Caudate nucleus (tissue), 63 donors: ENCODE measurements at places on chromosomes 7 and 10.

DNA sequence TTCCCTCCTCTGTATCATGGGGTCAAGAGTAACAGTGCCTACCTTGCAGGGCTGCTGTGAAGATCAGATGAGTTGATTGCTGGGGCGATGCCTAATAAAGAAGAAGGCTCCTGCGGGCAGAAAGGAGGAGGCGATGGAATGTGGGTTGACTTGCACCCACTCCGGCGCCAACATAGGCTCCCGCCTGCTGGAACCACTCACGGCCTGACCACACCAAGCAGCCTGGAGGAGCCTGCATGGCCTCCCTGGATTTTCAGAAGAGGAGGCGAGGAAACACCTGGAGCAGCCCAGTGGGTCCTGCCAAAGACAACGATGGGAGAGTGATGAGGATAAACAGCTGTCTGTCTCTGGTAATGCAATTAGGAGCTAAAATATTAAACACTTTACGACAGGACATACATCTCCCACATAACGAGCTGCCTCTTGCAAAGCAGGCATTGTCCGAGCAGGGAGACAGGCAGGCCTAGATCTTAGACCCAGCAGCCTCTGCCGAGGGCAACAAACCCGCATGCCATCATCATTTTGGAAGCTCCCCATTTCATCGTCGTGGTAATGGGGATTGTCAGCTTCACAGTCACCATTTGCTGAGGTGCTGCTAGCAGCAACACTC is 302.9 kb upstream of the ZMIZ1 start:
- DNase-seq = no peak

DNA sequence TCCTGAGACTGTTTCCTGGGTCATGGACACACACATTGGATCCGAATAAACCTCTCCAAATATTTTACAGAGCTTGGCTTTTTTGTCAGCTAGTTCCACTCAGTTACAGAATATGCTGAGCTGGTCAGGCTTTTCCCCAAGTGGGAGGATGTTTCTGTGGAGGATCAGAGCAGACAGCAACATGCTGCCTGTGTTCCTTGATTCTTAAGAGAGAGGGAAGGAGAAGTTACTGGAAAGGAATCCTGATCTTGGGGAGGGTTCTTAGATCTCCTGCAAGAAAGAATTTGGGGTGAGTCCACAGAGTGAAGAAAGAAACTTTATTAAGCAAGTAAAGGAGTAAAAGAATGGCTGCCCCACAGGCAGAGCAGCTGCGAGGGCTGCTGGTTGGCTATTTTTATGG is 76.8 kb upstream of the RPA3 start:
- no peak for DNase-seq

DNA sequence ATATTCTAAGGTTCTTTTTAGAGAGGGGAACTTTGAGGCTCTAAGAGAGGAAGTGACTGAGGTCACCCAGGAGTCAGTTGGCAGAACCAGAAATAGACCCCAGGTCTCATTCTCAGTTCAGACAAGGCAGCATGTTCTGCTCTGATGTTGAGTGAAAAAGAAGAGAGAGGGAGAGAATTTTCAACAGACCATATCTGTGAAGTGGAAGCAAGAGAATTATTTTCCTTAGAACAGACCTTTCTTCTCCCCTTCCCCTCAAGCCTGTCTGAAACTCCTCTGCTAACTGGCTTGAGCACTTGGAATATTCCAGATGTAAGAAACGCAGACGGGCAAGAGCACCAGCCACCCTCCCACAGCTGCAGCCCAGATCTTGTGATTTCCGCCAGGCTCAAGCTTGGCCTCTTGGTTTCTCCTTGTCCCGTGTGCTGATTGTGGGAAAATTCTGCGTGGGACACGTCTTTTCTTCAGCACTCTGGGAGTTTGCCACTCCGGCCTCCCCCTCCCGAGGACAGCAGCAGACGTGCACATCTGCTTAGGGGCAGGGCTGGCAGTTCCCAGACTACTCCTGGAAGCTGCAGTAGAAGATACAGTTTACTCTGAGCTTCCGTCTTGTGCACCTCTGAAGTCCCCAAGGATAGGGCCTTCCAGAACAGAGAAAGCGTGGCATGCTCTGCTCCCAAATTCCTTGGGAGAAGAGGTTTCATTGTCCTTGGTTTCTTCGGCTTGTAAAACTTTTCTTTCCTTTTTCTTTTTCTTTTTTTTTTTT is 22.7 kb upstream of the IKZF1 start:
- no peak for DNase-seq

GRCh38 chr10:17316488-17317170 is 88.6 kb downstream of the VIM start:
- no peak for DNase-seq

DNA sequence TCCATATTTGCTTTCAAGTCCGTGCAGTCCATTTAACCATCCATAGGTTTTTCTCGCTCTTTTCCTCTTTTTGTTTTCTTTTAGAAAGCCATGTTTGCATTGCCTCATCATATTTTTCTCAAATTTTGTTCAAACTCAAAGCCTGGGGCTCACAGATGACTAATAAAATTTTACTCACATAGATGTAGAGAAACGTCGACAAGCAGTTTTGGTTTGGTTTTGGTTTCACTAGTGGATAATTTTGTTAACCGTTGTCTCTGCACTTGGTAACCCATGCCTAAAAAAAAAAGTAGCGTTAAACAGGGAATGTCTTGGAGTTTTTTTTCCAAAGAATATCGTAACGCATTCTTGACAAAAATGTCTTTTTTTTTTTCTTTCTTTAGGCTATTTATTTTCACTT is 344.2 kb upstream of the GALNT17 start:
- DNase-seq = no peak

DNA sequence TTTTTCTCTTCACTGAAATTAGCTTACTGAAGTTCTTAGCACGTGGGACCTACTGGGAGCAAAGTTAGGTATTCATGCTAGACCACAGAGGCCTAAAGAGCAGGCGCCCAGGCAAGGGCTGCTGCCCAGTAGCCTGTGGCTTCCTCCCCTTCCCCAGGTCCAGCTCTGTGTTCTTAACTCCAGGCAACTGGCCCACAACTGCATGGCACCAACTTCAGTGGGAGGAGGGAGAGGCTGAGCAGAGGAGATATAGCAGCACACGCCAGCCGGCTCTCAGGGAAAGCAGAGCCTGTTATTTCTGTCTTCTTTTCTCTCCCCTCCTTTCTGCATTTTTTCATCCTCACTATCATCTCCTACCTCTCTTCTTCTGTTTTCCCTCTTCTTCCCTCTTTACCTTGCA is 67.4 kb downstream of the PCGF5 start:
- DNase-seq = no peak

DNA sequence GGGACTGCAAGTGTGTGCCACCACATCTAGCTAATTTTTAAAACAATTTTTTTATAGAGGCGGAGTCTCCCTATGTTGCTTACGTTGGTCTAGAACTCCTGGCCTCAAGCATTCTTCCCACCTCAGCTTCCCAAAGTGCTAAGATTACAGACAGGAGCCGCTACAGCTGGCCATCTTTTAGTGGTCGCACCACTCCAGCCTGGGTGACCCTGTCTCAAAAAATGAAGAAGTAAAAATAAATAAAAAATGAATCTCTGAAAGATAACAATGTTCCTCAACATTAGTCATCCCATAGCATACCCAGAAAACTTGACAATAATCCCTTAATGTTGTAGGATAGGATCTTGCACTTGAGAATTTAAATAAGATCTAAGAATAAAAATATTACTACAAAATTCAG is 18.2 kb downstream of the WBP1L start:
- DNase-seq = no peak

DNA sequence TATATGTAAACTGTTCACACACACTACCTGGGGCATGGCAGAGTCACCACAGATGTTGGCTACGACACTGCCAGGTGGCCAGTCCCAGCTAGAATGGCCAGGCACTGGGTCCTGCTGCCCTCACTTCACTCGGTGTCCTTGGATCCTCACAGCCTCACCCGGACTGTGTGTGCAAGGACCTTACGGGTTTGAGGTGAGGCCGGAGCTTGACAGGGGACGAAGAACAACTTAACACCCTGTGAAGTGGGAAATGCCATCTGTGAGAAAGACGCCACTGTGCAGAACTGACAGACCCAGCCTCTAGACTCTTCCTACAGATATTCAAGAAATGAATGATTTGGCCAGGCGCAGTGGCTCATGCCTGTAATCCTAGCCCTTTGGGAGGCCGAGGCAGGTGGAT is 46.7 kb downstream of the KLRG2 start:
- DNase-seq = no peak

GRCh38 chr7:157397036-157397720 is 60.4 kb downstream of the DNAJB6 start:
- no peak for DNase-seq

DNA sequence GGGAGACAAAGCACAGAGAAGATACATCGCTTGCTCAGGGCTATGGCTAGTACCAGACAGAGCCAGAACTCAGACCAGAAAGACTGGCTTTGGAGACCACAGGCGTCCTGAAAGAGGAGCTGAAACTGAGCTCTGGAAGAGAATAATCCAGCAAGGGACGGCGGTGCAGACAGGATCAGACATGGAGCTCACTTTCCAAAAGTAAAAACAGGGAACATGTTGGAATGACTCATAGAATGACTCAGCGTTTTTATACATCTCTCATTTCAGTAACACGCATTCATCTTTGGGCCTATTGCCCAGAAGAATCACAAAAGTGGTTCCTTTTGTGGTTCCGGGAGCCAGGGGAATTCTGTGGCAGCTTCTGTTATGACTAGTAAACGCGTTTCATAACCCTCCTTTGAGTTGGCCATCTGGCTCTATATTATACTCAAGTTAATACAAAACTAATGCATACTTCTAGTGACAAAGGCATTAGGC is 37.2 kb downstream of the PLEKHS1 start:
- no peak for DNase-seq

DNA sequence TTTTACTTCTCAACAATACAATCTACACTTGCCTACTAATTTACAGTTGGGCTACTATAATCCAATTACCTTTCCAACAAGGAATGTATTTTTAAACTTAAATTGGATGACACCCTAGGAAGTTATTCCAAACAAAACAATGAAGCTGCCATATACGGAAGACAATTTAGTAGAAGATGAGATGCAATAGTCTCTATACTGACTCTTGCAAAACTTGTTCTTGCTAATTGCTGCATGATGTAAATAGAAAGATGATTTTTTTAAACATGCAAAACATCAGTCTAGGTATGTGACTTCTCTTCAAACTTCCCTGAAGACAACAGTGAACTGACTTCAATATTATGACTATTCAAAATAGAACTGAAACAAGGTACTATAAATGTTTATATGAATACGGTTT is 17.6 kb downstream of the NT5C3A start:
- no peak for DNase-seq

DNA sequence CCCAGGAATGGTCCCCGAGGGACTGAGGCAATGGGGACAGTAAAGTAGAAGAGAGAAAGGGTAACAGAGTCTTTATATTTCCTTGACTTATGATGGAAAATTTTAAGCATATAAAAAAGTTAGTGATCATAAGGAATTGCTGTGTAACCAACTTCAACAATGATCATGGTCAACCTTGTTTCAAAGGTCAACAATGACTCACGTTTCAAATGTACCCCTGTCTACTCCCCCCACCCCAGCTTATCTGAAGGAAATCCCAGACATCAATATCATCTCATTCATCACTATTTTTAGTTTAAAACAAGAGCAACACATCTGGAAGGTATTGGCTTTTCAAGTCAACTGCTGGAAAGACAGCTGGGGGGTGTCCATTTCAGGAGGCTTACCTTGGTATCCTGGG is 92.9 kb downstream of the SMURF1 start:
- DNase-seq = no peak

DNA sequence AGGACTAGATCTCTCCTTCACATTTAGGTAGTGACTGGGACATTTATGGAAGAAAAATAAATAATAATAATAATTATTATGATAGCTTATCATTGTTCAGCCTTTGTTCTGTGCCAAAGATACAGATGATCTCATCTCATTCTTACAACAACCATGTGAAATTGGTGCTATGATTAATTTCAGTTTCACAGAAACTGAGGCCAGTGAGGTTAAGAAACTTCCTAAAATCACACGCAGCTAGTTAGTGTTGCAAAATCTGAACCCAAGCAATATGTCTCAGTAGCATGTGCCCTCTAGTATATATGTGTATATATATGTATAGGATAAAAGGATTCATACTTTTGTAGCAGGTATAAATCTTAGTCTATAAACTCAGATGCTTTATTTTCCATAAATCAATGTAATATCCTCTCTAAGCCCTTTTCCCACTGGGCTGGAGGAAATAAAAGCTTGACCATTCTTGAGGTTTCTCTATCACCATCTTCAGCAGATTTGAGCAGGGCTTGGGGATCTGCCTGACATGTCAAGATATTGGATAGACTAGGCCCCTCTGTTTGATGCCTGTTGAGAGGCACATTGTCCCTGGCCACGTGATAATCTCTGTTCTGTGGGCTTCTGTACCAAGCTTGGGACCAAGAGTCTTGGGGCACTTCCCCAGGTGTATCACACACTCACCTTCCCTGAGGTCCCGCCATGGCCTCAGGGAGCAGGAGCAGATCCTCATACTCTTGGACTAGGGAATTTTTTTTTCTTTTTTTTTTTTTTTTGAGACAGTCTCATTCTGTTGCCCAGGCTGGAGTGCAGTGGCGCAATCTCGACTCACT is 172.6 kb upstream of the NRP1 start:
- no peak for DNase-seq

DNA sequence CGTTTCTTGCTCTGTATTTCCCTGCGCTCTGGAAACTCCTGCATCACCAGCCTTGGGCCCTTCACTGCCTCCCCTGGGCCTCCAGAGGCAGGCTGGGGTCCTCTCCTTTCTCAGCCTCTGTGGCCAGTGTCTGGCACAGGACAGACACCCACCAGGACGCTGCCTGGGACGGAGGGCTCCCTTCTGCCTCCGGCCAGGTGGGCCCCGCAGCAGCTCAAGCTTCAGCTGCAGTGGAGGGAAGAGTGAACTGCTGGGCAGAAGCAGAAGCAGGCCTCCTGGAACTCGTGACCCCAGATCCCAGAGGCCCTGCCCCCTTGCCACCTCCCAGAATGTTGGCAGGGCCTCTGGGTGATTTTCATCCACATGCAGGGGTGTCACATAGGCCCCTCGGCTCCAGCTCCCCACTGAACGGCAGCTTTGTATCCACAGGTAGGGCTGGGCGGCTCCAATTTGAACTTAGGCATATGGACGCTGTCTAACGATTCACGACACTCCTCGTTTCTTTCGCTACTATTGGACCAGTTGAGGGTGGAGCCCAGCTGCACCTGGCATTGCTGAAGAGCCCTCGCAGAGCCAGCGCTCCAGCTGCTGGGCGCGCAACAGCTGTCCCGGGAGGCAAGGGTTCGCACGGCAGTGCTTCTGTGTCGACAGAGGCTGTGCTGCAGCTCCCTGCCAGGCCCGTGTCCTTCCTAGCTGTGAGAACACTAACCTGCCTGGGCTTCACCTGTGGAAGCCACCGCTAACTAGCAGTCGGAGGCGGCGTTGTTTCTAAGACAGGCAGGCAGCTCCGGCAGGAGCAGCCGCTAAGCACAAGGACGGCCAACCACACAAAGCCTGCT is 18.4 kb upstream of the GPR146 start:
- DNase-seq = no peak
